Activated naive CD8-positive, alpha-beta T cell treated with anti-CD3 and anti-CD28 coated beads, Interleukin-2, amount 10 ng/mL, durations not matched to agents 7 days and 5 days (primary cell): ENCODE measurements at places on chromosomes 3 and 15. TPM values are rescaled to one million over a fixed set of nuclear protein-coding genes. Genes with fewer than 3 reads are reported as not detected.

- H3K4me1 ChIP-seq, result peaks cover 2% of the 10 kb centered on the region
- H3K4me3 ChIP-seq, result no peak overlapping the region
- no peaks in the 10 kb centered on the region for H3K36me3 ChIP-seq
- no peaks in the 10 kb centered on the region for H3K27me3 ChIP-seq
- DNase-seq, result no peak
Observed at GRCh38 chr3:64903006-64903405, 215.2 kb upstream of the ADAMTS9 start.

DNA sequence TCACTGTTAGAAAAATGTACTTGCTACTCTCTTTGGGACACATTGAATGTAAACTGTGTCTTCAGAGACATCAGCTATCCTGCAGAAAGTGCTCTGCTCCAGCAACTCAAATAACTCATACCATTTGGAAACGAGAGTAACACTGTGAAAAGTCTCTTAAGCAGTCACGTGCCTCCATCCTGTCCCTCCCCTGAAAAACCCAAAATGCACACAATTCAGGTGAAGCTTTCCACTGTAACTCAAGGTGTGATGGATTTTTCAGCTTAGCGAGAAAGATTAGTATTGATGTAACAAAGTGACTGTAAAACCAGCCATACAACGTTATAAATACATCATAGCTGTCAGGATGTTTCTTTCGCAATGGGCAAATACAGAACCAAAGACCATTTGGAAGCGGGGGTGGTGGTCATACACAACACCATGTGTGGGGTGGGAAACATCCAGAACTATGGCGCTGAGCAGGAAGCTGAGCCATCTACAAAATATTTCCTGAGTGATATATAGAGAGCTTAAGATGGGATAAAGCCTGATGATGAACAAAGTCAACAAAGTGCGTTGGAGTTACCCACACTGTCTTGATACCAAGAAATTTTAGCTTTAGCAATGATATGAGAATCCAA is 332.3 kb downstream of the FOXP1 start:
- no peak for DNase-seq
- peaks cover 14% of the 10 kb centered on the region for H3K36me3 ChIP-seq
- no peak overlapping the region for H3K27ac ChIP-seq
- H3K4me1 ChIP-seq, result peaks cover 21% of the 10 kb centered on the region

- no peak overlapping the region for H3K27ac ChIP-seq
- no peaks in the 10 kb centered on the region for H3K4me1 ChIP-seq
- H3K36me3 ChIP-seq, result no peaks in the 10 kb centered on the region
- no peak overlapping the region for H3K4me3 ChIP-seq
Observed at GRCh38 chr3:70749122-70749521, 436.7 kb upstream of the MDFIC2 start.

GRCh38 chr15:70088455-70088854 is 9.3 kb downstream of the TLE3 start:
- peaks cover 72% of the 10 kb centered on the region for H3K36me3 ChIP-seq
- no peaks in the 10 kb centered on the region for H3K27me3 ChIP-seq
- DNase-seq, result no peak
- H3K27ac ChIP-seq, result no peak overlapping the region
- H3K4me1 ChIP-seq, result peaks cover 70% of the 10 kb centered on the region

CMTM8 gene
- 2.6 TPM for total RNA-seq

DNA sequence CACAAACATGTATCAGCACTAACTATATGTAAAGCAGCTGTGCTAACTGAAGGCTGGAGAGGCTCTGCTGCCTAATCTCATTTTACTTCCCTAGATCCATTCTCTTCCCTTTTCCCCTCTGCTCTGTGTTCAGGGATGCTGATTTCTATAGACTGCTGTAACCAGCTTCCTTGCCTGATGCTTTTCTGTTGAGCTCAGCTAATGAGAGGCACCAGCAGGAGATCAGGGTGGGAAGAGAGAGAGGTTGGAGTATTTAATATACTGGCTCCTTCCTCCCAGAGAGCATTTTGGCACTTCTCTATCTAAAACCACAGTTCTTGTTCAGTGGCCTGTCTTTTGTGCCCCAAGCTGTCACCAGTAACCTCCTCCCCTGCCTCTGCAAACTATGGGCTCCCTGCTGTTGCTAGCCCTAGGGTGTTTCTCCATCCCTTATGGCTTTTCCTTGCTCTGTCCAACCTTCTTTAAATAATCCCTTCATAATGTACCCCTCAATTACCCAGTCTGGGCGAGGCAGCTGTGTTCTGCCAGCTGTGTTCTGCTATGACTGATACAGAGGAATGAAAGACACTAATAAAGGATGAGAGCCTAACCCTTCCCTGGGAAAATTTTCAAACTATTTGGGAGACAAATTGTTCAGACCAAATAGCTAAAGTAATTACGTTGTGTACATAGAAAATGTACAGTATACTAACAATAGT is 69.5 kb downstream of the CADPS start:
- H3K27ac ChIP-seq, result no peak overlapping the region
- H3K4me3 ChIP-seq, result no peak overlapping the region

MYO9A gene
- total RNA-seq, result 31.2 TPM

DNA sequence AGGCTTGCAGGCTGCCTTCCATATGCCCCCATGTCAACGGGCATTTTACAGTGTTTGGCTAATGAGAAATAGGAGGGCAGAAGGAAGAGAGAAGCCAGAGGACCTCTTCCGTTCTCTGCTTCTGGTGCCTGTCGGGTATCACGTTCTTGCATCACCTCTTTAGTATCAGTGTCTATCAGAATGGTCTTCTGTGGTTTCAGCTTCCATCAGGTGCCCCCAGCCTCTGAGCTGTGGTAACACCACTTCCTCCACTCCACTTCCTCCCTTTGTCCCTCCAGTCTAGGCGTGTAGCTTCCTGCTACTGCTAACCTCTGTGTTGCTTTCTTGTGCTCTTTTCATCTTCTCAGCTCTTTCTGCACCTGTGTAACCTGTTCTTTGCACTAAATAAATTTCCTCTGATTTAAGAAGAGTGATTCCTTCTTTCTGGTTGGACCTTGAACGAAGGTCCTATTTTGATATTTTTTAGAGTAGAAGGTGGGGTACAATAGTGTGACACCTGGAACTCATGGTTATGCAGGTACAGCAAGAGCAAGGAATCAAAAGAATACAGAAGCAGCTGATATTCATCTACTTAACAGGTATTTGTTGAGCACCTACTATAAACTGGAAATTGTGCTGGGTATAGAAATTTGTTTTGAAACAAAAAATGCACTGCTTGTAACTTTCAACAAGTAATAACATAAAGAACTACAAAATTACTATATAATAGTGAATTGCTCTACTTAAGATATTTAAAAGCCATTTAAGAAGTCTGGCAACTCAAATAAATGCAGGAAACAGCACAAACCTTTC is 27.4 kb upstream of the FOXB1 start:
- H3K27ac ChIP-seq, result peak overlapping the region; percentile 94
- H3K4me3 ChIP-seq, result peak overlapping the region; percentile 76
- peak; percentile 66 for DNase-seq
- peaks cover 31% of the 10 kb centered on the region for H3K36me3 ChIP-seq
- H3K27me3 ChIP-seq, result peaks cover 3% of the 10 kb centered on the region
